AG10803 (cell line): ENCODE measurements at places on chromosomes 12 and 14.

DNA sequence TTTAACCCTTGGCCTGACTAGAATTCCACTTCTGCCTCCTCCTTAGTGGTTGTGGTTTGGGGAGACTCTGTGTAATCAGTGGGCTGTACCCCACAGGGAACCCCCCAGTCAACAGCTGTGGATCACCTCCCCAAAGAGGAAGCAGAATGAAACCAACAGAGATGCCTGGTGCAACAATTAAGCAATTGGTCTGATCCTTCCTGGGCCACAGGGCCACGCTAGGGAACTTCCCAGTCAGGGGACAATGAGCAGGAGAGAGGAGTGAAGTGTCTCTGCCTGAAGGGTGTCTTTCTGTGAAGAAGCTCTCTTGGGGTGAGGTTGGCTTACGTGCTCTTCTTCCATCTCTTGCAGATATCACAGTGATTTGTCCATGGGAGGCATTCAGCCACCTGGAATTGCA is 8.2 kb downstream of the PDE6H start:
- no peak for DNase-seq

GRCh38 chr12:68474467-68475204 is 136.1 kb upstream of the RAP1B start:
- DNase-seq, result no peak

DNA sequence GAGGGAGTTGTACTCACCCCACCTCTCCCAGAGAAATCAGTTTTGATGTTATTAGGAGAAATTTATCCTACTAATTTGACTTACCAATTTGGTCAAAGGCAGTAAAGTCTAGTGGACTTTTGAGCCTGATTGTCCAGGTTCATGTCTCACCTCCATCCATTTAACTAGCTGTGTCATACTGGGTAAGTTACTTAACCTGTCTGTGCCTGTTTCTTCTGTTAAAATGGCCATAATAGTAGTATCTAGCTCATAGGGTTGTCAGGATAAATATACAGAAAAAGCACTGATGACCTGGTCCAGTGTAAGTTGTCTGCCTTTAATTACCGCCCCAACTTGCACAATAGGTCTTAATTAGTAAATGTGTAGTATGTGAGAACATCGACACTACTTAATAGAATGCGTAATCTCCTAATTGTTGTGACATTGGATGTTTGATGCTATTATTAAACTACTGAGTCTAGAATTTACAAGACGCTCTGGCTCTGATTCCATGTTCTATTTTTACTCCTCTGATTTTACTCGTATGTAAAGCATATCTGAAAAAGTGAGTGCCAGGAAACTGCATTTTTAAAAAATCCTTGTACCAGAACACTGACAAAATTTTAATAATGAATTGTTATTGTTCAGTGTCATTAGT is 1.5 kb downstream of the RAB21 start:
- DNase-seq, result peak; percentile 17

- peak; percentile 19 for DNase-seq
These were observed 156.0 kb downstream of the TMTC3 start for GRCh38 chr12:88298014-88298682.

- peak; percentile 2 for DNase-seq
These were observed 304.8 kb upstream of the OR4E1 start for GRCh38 chr14:21978184-21978998.

GRCh38 chr14:90428676-90429075 is 31.8 kb downstream of the CALM1 start:
- no peak for DNase-seq

- DNase-seq, result peak; percentile 1
These were observed 5.4 kb downstream of the KCNH5 start for GRCh38 chr14:63039866-63040265.

DNA sequence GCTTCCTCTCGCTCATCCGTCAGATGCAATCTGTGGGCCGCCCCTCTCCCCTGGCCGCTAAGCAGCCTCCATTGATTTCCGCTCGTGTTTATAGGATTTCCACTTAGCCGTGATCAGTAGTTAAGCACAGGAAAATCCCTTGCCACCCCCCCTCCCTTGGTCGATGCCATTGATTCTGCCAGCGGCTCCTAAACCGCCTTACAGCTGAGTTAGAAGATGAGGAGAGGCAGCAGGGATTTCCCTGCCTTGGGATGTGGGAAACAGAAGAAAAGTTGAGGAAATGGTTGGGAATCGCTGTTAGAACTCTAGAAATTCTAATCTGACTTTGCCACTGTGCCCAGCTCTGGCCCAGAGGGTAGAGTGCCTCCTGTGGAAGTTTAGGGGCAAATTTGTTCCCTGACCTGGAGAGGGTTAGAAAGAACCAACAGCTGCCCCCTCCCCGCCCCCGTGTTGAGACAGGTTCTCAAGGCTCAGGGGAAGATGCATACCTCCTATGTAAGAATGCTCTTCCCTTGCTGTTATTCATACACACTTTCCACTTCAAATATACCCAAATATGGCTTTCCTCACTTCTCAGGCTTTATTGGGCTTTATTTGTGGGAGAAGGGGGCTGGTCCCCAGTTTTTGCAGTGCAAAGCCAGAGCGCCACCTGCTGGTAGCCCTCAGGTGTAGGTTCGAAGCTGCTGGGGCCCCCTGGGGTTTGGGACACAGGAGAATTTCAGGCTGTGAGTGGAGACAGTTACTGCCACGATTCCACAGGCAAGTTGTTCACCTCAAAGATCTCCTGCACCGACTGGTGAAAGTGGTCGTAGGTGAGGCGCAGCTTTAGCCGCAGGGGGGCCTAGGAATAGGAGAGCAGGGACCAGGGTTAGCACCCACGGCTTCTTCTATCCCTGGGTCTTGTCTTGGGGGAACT is 3.2 kb downstream of the THTPA start:
- DNase-seq, result peak; percentile 56

GRCh38 chr12:11662369-11662768 is 12.9 kb downstream of the ETV6 start:
- DNase-seq, result no peak

DNA sequence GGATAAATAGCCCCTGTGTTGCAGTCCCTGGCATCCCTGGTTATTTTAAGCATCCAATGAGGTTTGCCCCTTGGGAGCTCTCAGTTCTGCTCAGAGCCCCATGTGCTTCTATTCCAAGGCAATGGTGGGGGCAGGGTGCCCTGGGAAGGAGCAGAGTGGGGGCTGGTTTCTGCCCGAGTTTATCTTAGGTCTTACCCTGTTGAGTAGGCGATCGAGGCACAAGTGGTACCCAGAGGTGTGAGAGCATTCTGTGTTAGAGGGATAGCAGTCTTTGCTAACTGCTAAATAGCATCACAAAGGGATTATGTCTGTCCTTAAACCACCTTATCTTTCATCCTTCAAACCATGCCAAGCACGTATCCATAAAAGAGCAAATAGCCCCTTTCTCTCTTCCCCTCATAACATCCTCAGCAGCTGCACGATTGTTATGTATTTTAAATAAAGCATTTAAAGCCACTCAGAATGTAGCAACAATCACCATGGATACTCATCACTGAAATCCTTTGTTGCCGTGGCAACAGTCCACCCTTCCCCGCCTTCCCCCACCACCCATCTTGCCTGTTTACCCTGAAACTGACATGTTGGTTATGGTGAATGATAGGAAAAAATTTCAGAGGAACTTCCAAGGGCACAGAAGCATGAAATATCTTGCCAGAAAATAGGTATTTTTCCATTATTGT is 139.3 kb downstream of the PTPN11 start:
- no peak for DNase-seq

DNA sequence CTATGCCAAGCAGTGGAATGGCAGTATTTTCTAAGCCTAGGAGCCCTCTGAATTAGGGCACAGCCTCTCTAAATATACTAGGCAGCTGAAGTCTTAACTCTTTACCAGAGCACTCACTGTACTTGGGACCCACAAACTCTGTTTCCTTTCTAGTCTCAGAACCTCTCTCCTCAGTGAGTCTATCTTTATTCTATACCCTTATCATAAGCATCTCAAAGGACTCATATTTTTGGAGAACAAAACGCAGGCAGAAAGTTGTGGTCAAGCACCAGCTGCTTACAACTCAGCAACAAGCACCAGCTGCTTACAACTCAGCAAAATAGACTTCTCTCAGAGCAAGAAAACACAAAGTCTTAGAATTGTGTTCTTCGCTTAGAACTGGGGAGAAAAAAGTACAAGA is 993 bp downstream of the CCDC196 start:
- no peak for DNase-seq

GRCh38 chr14:26444822-26445221 is 153.0 kb downstream of the NOVA1 start:
- no peak for DNase-seq

DNA sequence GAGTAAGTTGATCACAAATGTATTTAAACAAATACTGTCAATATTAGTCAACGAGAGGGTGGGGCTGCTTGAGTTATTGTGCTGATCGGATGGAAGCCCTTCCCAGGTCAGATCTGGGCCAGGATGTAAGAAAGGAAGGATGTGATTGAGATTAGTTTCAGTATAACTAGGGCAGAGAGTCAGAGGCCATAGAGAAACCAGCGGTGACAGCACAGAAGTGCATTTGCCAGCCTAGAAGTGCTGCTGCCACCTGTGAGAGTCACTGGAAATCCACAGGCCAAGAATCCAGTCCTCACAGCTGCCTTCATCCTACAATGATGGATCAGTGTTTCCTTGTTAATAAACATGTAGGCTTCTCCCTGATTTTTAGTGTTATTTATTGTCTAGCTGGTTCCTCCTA is 9.8 kb upstream of the FERMT2 start:
- DNase-seq, result no peak

GRCh38 chr12:52907092-52907810 is 2.4 kb upstream of the KRT8 start:
- no peak for DNase-seq

DNA sequence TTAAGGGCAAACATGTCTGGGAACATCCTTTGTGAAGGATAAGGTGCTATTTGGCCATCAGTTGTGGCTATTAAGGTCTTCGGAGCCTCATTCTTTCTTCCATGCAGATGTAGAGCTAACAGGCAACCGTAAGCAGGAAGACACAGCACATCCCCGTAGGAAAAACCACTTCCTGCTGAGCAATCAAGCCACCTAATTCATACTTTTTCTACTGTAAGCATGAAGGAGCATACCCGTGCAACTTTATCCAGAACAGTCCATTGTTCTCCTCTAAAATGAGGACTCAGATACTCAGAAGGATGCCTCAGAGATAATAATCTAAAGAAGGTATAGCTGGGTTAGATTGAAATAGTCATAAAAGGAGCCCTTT is 232.0 kb downstream of the PPM1H start:
- peak; percentile 87 for DNase-seq

DNA sequence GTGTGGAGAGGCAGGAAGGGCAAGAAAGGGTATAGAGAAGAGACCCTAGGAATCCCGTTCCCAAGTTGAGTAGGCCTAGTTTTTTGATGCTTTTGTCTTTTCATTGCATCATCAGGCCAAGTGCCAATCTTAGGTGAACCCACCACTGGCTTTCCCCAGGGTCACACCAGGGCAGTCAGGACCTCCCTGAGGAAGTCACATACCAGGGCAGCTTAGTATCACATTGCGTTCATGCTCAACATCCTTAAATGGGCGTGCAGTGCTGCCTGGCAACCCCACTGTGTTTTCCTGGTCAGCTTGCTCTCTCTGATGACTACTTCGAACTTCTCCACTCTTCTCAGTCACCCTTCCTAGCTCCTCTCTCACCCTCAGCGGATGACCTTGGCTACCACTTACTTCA is 9.0 kb downstream of the ASIC1 start:
- DNase-seq, result peak; percentile 92

- DNase-seq, result no peak
These were observed 4.7 kb upstream of the LHX5 start for GRCh38 chr12:113476176-113476986.

- no peak for DNase-seq
These were observed 420 bp upstream of the OTUB2 start for GRCh38 chr14:94025720-94026119.

DNA sequence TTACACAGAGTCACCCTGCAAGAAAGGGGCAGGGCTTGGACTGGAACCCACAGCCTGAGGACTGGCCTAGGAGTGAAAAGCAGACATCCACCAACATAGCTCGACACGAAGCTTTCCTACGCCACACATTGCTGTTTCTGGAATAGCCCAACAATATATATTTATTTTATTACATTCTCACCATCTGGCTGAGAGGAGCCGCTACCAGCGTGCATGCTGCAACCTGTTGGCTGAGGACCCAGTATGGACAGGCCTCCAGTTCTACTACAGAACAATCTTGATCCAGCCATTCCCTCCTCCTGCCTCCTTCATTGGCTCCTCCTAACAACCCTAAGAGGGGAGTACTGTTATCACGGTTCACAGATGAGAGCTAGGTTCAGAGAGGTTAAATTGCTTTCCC is 35.6 kb upstream of the TBX5 start:
- no peak for DNase-seq

DNA sequence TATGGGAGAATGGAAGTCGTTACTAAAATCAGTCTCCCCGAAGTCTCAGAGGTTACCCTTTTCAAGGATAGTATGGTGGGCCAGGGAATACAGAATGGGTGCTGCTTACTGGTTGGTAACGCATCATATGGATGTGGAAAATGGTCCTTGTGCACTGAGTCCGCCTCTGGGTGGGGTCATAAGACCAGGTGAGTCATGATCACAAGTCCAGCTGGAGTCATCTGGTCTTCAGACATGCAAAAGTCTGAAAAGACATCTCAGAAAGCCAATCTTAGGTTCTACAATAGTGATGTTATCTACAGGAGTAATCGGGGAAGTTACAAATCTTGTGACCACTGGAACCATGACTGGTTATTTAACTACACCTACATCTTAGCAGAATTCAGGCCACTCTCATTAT is 71.9 kb upstream of the TCL1B start:
- no peak for DNase-seq

GRCh38 chr12:124651516-124652273 is 84.3 kb upstream of the NCOR2 start:
- DNase-seq, result no peak

GRCh38 chr12:52730793-52731192 is 27.5 kb upstream of the KRT77 start:
- DNase-seq, result no peak

DNA sequence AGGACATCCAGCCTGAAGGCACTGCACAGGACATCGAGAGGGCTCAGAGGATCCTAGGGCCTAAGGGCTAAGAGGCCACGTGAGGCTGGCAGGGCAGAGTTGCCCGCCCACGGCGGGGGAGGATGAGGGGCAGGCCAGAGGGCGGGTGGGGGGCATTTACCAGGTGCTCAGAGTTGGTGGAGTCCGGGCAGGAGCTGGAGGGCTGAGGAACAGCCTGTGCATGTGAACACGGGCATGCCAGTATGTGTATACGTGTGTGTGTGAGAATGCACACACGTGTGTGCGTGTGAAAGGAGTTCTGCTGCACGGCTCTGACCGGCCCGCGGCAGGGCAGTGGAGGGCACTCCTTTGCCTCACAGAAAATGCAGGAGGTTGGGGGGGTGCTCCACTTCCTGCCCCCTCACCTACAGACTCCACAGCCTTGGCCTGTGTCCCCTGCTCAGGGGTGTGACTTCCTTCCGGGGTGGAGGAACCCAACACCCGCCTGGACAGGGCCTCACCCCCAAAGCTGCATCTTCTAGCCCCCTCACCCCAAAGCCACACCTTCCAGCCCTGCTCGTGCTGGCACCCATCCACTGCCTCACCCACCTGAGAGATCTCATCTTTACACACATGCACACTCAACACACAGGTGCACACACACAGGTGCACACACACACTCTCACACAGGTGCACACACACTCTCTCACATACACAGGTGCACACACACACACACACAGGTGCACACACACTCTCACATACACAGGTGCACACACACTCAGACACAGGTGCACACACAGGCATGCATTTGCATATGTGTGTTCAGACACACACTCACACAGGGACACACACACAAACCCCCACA is 11.8 kb upstream of the GPR132 start:
- DNase-seq, result no peak
